Activated naive CD4-positive, alpha-beta T cell (primary cell): ENCODE measurements at places on chromosomes 2 and 18.
A peak's percentile ranks its signal among the peaks of the same experiment; 100 is the strongest.

DNA sequence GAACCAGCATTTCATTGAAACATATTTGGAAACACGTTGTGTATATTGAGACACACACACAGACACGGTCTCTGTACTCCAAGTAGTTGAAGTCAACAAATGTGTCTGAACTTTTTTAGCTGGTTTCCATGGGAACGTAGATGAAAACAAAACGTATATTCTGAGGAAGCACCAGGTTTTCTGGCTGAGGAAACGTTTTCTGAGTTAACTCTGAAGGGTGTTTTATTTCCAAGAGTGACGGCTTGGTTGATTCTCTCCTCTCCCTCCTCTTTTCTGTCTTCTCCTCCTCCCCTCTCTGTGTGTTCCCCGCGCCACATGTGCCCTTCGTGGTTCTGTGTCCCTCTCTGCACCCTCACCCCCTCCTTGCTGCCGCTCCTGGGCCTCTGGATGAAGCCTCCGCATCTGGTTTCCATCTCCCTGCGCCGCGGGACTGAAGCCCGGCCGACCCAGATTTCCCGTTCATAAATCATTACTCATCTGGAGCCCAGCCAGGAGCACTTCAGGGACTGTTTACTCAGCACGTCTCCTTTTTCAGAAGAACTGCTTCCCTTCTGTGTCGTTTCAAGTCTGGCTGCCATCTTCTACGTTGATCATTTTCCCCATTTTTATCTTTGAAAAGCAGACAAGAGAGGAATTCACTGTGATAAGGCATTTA, 122.7 kb downstream of the COL6A3 start:
- no peak for DNase-seq

GRCh38 chr2:27844821-27845255, 45.3 kb downstream of the RBKS start:
- no peak for DNase-seq

DNA sequence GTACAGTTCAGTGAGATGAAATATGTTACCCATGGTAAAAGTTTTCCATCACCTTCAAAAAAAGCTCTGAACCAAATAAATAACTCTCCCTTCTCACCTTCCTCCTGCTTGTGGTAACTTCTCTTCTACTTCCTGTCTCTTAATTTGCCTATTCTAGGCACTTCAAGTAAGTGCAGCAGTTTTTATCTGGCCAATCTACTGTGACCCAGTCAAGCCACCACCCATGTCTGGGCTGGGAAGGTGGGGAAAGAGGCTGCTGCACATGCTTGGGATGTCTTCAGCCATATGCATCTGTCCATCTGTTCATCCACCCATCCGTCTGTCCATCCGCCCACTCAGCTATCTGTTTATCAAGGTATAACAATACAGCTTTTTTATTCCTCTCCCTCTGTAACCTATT, 31.6 kb downstream of the ZNF532 start:
- DNase-seq, result no peak

DNA sequence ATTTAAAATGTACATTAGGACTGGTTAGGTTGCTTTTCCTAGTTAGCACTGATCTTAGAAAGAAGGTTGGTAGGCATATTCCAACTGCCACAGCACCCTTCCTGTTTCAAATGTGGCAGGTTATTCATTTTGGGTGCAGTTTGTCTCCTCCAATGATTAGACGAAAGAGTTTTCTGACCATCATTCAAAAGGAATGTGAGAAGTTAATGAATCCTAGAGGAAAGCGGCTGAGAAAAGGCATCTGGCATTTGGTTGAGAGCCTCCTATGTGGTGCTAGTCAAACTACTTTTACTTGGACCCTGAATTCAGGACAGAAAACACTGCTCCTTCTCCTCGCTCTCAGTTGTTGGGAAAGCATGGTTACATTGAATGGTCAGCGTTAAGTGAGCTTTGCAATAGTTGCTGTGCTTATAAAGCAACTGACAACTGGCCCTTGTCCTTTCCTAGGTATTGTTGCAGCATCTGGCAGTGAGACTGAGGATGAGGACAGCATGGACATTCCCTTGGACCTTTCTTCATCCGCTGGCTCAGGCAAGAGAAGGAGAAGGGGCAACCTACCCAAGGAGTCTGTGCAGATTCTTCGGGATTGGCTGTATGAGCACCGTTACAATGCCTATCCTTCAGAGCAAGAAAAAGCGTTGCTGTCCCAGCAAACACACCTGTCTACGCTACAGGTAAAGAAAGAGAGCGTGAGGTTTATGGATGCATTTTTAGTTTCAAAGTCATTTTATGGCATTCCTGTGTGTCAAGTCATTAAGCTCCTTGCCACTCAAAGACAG, 6.1 kb downstream of the TGIF1 start:
- no peak for DNase-seq

- no peak for DNase-seq
These were observed 272.9 kb upstream of the NRP2 start for GRCh38 chr2:205409411-205409810.

GRCh38 chr18:12336171-12336613, 28.2 kb downstream of the TUBB6 start:
- no peak for DNase-seq

GRCh38 chr2:225937625-225938187, 538.2 kb downstream of the NYAP2 start:
- DNase-seq, result no peak

- no peak for DNase-seq
These were observed 125.1 kb upstream of the CDH19 start for GRCh38 chr18:66728951-66729350.

GRCh38 chr2:236745420-236746210, 176.0 kb downstream of the ACKR3 start:
- DNase-seq, result no peak

DNA sequence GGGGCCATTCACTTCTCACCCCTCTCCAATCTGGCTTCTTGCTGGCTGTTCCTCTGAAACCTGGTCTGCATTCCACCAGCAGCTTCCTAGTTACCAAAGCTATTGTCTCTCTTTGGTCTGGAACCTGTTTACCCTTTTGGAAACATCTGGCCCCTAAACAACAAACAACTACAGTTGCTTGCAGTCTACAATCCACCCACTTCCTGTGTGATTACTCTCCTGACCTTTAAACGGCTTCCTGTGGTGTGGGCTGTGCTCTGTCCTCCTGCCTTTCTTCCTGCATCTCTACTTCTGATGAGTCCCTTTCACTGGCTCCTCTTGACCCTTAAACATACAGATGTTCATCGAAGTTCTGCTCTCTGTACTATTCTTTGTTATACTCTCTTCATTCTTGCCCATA, 303.8 kb downstream of the TDRD15 start:
- no peak for DNase-seq

GRCh38 chr2:172614932-172615331, 59.0 kb downstream of the PDK1 start:
- DNase-seq, result no peak

DNA sequence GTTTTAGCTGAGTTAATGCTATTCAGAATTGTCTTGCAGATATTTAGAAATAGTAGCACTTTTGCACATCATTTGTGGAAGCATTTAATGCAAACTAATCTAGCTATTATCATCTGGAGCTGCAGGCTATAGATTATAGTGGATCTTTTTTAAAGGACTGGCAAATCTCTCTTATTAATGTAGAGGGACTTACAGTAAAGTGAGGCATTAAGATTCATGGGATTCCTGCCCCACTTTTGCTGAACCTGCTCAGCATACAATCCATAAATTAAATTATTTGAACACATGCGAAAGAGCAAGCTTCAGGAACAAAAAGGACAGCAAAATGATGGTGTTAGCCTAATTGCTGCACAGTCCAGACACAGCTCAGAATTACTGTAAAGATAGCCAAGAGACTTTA, 477.7 kb downstream of the DCDC2C start:
- no peak for DNase-seq

DNA sequence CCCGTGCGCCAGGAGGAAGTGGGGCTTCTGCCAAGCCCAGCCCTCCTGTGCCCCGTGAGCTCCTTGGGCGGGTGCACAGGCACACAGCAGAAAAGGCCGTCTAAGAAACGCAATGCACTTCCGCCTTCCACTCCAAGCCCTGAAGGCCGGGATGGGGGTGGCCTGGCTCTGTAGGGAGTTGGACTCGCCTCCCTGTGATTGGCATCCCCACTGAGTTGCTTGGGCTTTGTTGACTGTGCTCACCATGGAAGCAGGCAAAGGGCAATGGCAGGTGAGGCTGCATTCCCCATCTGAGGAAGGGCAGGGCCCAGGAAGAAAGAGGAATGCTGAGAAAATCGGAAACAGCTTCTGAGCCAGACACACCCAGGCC, 66.8 kb downstream of the CRACDL start:
- DNase-seq, result no peak

DNA sequence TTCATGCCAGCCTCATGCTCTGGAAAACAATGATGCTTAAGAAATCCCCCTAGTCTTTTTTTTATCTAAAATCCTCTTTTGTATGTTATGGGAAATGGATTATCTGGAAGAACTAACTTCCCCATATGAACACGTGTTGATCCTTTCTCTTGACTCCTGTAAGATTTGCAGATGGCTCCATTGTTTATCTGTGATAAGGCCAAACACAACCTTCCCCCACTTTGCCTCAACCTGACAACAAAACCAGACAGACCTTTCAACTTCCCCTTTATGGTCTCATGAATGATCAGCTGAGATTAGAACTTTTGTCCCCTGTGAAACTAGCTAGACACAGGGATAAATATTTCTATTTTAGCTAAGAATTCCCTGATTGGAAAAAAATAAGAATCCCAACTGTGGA, 828.0 kb upstream of the CDH2 start:
- no peak for DNase-seq

GRCh38 chr2:28621172-28622100, 125.6 kb downstream of the PLB1 start:
- peak; percentile 48 for DNase-seq

- DNase-seq, result no peak
These were observed 46.5 kb upstream of the SLC30A6 start for GRCh38 chr2:32119161-32119560.

DNA sequence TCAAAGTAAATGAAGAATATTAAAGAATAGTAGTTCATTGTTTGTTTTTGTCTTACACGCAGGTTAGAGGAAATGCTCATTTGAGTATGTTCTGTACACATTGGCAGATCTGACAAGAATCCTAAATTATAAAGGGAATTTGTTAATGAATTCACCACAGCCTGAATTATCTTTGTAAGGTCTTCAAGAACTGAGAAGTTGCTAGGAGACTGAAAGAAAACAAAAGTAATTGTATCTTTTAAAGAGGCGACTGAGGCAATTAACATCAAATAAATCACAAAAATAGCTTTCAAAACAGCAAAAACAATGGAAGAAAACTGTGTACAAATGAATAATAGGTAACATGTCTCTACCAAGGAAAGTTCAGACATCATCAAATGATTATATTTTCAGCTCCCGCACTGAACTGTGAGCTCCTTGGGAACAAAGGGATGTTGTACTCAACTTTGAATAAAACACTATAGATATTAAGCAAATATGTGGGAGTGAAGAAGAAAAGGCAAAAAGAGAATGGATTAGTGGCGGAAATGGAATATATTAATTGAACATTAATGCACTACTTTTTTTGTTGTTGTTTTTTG, 51.7 kb upstream of the ATIC start:
- DNase-seq, result no peak

- DNase-seq, result no peak
These were observed 19.4 kb upstream of the RRM2 start for GRCh38 chr2:10103179-10103578.

- no peak for DNase-seq
These were observed 103.0 kb upstream of the ITGB6 start for GRCh38 chr2:160303076-160303475.

- no peak for DNase-seq
These were observed 20.6 kb downstream of the DUSP11 start for GRCh38 chr2:73759285-73759764.

DNA sequence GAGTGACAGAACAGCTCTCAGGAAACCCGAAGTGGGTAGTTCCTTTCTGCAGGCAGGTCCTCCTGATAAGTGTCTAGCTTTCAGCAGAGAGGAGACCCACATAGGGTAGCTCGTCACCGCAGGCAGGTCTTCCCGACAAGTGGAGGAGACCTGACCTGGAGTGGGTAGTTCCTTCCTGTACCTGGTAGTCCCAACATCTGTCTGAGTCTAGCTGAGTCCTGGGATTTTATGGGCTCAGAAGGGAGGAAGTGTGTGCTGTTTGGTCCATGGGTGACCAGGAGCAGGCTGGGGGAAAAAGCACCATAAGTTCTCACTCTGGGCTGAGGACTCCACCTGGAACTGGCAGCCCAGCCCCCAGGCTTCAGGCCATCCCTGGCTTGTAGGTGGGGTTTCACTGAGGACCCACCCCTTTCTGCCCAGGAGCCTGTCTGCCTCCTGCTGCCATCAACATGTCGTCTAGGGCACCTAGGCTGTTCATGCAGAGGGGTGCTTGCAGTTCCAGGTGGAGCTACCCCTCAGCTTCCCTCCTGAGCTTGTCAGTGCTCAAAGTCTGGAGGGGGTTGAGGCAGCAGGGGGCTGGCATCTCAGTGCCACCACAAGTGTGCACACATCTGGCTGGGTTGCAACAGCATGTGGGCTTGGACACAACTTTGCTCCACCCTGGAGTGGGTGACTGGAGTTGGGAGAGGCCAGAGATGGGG, 9.4 kb downstream of the DYSF start:
- no peak for DNase-seq

DNA sequence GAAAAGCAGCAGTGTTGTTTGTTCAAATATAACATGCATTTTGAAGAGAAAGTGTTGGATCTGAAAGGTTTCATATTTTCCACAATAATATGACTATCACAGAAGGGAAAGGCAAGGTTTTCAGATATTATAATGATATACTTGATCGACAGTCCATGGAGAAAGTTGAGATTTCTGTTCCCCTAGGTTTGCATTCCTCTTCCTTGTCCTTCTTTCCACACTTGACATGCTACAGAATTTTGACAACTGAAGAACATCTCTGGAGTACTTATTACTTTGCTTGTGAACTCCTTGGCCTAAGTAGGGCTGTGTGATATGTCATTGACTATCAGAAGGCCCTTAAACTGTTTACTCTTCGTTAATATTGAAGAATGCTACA, 46.5 kb downstream of the TMEFF2 start:
- DNase-seq, result no peak

GRCh38 chr2:85765081-85765731, 11.4 kb downstream of the ATOH8 start:
- no peak for DNase-seq

DNA sequence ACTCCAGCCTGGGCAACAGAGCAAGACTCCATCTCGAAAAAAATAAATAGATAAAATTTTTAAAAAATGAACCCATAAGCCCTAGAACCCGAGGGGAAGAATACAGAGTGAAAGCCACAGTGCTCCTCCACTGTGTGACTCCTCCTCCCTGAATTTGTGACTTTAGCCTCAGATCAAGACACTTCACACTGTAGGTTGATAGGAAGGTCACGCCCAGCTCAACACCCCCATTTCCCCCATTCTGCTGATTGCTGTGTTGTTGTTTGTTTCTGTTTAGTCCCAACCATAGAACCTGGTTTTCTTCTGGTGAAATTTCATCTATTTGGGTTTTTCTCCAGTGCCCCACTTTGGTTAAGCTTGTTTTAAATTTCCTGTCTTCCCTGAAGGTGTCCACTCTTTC, 102.2 kb downstream of the VIT start:
- DNase-seq, result no peak

DNA sequence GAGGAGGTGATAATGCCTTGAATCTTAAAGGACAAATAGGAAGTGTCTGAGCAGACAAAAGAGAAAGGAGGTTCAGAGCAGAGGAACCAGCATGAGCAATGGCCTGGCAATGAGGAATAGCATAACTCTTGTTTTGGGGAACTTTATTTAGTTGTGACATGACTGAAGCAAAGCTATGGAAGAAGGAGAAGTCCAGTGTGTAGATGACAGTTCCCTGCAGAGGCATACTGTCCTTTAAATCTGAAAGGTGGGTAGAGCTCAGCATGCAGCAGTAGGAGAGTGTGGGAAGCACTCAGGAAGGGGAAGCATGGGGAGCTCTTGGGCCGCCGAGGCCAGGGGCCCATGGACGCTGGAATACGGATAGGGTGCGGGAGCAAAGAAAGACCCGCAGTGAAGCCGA, 173.8 kb downstream of the SEPTIN10 start:
- DNase-seq, result no peak
